COR-L47 (cell line): ENCODE measurements at places on chromosomes 4 and X.
A peak's percentile ranks its signal among the peaks of the same experiment; 100 is the strongest.

DNA sequence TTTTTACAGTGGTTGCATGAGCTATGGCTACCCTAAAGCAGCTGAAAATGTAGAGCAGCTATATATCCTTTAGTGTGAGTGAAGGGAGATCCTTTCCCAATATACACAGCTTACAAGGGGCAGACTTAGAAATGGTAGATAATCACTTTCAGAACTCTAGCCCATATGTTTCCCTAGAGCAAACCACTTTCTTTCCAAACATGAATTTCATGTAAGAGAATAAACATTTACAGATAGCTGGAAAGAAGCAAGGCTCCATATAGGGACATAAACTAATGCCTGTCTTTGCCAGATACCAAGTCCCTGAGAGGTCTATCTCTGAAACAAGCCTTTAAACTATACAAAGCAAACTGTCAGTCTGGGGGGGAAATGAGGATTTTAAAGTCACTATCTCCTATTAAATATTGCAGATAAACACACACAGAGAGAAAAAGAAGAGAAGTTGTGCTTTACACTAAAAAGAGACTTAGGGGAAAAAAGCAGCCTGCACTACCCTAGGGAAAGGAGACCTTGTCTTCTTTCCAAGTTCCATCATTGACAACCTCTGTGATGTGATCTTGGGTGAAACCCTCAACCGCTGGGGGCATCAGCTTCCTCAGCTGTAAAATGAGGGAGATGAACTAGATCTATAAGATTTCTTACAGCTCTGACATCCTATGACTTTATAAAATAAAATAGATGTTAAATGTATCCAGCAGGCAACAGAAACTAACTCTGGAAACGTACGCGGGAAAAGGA is 73.6 kb downstream of the TMEM156 start:
- DNase-seq: no peak

DNA sequence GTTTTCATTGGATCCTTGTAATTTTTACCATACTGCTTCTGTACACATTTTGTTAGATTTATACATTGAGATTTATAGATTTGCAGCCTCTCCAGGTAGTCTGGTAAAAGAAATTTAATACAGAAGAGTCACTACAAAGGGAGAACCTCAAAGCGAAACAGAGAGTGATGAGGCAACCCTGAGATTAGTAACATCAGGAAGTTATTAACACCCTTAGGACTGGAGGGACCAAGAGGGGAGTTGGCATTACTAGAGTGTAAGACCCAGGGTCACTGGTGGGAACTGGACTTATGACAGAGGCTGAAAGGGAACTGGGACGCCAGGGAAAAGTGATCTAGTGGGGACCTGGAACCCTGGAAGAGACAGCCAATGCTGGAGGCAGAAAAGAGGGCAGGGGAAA is 20.6 kb upstream of the MAML3 start:
- DNase-seq: no peak

GRCh38 chr4:1975391-1975801 is 33.4 kb downstream of the NELFA start:
- DNase-seq: no peak

DNA sequence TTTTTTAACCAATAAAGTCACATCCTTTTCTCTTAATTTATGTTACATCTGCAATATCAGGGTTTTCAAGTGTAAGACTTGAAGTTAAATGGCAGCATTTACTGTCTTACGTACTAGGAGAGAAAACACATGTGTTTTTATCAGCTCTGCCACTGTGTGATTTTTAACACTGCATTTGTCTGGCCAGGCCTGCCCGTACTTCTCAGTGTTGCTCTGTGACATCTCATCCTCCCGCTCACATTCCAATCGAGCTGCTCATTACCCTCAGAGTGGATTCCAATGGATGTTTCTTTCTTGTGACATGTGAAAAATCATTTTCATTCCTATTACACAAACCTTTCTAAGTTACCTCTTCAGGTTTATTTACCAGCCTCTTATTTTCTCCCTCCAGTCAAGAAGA is 420.3 kb downstream of the FAT4 start:
- no peak for DNase-seq

DNA sequence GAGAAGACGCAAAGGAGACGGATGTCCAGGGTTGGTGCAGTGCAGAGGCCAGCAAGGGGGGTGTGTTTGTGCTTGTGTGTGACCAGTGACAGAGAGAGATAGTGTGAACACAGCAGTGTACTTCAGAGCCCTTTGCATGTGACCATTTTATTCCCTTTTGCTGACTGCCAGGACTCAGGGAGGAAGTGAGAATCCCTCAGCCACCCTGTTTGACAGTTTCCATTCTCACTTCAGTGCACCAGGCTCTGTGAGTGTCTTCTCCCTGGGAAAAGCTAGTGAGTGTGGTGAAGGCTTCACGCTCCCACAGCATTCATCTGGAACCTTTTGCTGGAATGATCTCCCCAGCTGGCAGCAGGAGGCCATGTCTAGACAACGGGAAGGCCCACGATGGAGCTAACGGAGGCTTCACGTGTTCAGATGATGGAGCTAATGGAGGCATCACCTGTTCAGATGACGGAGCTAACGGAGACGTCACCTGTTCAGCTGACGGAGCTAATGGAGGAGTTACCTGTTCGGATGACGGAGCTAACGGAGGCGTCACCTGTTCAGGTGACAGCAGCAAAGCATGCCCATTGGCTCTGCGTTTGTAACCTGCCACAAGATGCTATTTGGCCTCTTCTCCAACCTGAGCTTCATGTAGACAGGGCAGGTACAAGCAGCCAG is 195.4 kb downstream of the AFAP1 start:
- DNase-seq: no peak

- DNase-seq: no peak
Observed at GRCh38 chr4:153638999-153639398, 45.1 kb upstream of the TLR2 start.

DNA sequence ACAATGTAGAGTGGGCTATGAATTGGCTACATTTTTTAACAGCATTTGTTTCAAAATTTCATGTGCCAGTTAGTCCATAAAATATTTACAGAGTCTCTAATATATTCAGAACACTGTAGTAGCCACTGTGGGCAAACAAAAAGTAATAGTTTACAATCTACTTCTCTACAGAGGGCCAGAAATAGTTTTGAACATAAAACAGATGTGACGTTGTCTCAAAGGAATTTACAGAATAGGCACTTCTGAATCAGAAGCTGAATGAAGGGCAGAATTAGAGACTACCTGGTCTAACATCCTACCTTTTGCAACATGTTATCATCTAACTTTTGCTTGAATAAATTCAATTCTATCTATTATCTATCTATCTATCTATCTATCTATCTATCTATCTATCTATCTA is 811.9 kb upstream of the EPHA5 start:
- DNase-seq: no peak

- no peak for DNase-seq
Observed at GRCh38 chr4:126265888-126266287, 951.1 kb downstream of the FAT4 start.

- peak; percentile 58 for DNase-seq
Observed at GRCh38 chr4:37890801-37891259, at the start of gene TBC1D1. Gene TBC1D1 (plus strand): TSS chr4:37891084. CDS start chr4:37902096, 11,012 bp downstream.

- no peak for DNase-seq
Observed at GRCh38 chr4:144531841-144532240, 114.1 kb upstream of the HHIP start.

DNA sequence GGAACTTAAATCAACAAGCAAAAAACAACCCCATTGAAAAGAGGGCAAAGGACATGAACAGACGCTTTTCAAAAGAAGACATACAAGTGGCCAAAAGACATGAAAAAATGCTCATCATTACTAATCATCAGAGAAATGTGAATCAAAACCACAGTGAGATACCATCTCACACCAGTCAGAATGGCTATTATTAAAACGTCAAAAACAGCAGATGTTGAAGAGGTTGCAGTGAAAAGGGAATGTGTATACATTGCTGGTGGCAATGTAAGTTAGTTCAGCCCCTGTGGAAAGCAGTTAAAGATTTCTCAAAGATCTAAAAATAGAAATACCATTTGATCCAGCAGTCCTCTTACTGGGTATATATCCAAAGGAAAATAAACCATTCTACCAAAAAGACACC is 22.6 kb downstream of the RTL9 start:
- no peak for DNase-seq

DNA sequence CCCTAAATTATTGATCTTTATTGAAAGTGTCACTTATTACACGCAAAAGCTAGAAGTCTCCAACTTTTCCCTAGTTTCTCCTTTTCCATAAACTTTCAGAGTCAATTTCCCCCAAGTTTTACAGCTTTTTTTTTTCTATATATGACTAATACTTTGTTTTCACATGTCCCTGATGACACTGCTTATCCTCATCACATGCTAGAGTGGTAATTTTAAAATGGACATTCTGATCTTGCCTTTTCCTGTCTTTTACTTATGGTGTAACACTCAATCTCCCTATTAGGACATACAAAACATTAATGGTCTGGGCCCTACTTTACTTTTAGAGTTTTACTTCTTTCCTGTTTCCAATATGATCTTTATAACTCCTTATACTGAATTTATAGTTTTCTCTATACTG is 112.6 kb downstream of the ANK2 start:
- DNase-seq: no peak

DNA sequence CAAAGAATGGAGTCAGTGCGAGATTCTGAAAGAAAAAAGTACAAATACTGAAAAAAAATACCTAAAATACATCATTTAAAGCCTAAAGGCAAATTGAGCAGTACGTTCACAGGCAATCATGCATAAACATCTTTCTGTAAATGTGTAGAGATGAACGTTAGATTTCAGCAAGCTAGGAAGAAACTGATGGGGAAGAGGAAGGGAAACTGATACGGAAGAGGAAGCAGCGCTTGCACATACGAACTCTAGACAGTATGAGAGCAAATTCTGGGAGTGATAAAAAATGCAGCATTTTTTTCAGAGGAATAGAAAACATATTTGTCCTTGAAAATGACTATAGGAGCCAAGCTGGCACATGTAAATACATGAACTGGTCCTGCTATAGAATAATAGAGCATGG is 9.4 kb downstream of the ANKRD50 start:
- DNase-seq: no peak

GRCh38 chrX:97490656-97491055 is 606.9 kb downstream of the RPA4 start:
- DNase-seq: no peak

GRCh38 chrX:47618923-47619485 is 653 bp downstream of the SYN1 start:
- no peak for DNase-seq

GRCh38 chrX:107171369-107172102 is 34.7 kb downstream of the NUP62CL start:
- no peak for DNase-seq

DNA sequence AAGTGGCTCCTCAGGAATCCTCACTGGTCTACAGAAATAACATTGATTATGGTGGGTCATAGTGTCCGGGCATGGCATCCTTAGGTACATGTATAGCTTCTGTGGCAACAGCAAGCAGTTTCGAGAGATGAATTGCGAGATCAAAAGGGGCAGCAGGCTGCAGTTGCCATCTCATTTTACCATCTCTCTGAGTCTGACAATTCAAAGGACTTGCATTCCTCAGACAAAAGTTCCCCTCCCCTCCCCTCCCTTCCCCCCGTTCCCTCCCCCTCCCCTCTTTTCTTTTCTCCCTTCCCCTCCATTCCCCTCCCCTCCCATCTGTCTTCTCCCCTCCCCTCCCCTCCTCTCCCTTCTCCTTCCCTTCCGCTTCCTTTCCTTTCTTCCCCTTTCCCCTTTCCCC is 70.2 kb downstream of the MTNR1A start:
- no peak for DNase-seq

- no peak for DNase-seq
Observed at GRCh38 chr4:169156392-169156791, 114.4 kb downstream of the SH3RF1 start.

DNA sequence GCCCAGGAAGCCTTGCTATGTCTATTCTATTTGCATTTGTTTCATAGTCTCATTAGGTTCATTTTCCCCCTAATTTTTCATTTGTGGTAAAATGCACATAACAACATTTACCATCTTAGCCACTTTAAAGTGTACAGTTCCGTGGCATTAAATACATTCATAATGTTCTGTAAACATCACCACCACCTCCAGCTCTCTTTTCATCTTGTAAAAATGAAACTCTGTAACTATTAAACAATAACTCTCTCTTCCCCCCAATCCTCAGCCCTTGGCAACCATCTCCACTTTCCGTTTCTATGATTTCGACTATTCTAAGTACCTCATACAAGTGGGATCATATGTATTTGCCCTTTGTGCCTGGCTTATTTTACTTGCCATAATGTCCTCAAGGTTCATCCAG is 19.9 kb downstream of the ARHGEF38 start:
- no peak for DNase-seq

GRCh38 chr4:151858356-151858755 is 97.5 kb upstream of the GATB start:
- no peak for DNase-seq

DNA sequence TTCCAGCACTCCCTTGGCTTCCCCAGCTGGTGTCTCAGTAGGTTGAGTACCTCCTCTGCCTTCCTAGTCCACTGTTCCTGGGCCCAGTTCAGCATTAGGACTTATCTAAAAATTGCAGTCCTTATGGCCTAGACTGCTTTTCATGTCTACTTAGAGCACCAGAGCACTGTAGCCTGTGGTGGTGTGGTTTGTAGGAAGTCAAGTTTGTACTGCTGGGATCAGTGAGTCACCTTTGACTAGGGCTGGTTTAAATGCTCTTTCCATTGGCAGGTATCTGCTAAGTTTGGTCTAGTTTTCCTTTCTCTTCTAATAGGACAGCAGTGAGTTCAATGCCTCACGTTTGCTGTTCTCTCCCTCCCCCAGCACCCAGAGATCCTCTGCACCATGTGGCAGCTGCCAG is 233.6 kb upstream of the WDFY3 start:
- no peak for DNase-seq

- DNase-seq: no peak
Observed at GRCh38 chr4:53003959-53004358, 141.8 kb downstream of the RASL11B start.

DNA sequence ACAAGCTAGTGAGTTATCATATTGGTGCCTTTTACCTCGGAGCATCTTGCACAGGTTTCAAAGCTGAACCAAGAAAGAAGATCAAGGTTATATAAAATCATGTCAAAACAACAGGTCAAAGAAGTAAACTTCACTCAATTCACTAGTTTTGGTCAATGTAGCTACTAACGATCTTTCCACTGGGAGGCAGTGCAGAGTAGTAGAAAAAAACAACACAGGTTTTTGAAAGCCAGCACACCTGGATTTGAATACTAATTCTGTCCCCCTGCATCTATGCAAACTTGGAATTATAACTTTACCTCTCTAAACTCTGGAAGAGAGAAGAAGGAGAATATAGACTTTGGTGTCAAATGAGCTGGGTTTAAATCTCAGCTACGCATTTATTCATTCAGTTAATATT is 266.1 kb downstream of the GRIA3 start:
- no peak for DNase-seq

GRCh38 chr4:143384381-143384994 is 47.8 kb downstream of the GAB1 start:
- DNase-seq: no peak
